Activated T-helper 1 cell treated with Interleukin-2 at 50 U/mL for 16 hours (primary cell): ENCODE measurements at places on chromosomes 4 and X.

- DNase-seq, result no peak
Observed at GRCh38 chr4:153538487-153539357, 72.6 kb downstream of the TMEM131L start.

DNA sequence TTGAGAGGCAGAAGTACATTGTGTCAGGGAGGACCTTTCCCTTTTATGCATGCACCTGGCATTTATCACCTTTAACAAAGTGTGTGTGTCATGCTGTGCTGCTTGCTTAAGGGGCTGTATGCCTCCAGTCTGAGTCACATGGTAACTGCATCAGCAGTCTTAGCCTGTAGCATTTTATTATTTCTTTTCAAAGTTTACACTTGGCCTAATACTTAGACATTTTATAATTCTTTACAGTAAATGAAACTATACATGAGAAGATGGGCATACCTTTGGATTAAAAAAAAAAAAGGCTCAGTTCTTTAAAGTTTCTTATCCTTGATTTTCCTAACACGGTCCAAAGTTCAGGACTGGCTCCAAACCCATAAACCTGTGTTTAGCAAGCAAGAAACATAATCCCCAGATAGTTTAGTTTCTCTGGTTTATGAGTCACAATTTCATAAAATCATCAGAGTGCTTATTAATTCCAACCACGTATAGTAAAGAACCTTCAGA lies 14.6 kb downstream of the NPNT start:
- no peak for DNase-seq

- DNase-seq, result no peak
Observed at GRCh38 chr4:20687864-20688263, 12.4 kb upstream of the PACRGL start.

- no peak for DNase-seq
Observed at GRCh38 chr4:156537286-156537685, 434.3 kb downstream of the PDGFC start.

GRCh38 chr4:8377103-8378075 lies 63.1 kb downstream of the ACOX3 start:
- no peak for DNase-seq

GRCh38 chrX:38402118-38402517 lies 49.7 kb downstream of the OTC start:
- DNase-seq, result no peak

DNA sequence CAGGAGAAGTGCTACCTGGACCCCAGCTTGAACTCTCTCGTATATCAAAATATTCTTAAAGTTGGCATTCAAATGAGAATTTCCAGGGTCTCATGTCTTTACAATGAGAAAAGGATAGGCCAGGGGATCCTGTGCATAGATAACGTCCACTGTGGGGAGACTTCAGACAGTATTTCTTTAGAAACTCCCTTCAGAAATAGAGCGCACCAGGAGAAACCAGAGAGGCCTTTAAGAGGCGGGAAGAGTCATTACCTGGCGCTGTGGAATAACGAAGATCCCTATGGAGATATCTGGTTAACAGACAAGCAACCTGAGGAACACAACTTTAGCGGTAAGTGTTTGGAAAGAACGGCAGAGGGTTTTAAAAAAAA lies 600 bp downstream of the RADX start:
- DNase-seq, result no peak

- no peak for DNase-seq
Observed at GRCh38 chr4:1253831-1254230, 4.9 kb upstream of the CTBP1 start.

DNA sequence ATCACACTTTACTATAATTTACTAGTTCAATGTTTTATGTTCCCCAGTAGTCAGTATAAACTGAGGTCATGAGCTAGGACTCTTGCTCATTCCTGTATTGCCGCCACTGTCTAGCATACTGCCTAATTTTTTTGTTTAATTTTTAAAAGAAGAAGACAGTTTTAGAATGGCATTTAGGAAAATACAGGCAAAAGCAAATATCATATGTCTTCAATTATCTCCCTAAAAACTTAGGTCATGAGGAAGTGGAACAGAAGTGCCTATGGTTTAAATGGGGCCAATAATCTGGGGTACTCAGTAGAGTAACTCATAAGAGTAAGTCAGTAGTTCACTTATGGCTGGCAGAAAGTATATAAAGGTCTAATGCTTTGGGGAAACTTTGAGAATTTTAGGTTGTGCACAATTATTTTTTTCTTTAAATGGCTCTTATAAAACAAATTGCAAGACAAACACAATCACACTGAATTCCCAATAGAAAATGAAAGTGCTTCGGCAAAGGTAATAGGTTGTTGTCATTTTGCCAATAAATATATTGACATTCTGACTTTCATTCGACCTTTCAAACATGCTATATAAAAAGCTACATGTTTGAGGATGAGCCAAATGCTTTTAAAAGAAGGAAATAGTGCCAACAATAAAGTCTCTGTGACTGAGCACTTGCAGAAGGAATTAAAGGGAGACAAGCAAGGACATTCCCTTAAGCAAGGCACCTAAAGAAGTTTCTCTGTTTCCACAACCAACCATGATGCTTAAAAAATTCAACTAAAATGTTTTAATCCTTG lies 390.1 kb downstream of the PDGFC start:
- DNase-seq, result no peak

- DNase-seq, result no peak
Observed at GRCh38 chr4:27931584-27931983, 1070.9 kb downstream of the STIM2 start.

DNA sequence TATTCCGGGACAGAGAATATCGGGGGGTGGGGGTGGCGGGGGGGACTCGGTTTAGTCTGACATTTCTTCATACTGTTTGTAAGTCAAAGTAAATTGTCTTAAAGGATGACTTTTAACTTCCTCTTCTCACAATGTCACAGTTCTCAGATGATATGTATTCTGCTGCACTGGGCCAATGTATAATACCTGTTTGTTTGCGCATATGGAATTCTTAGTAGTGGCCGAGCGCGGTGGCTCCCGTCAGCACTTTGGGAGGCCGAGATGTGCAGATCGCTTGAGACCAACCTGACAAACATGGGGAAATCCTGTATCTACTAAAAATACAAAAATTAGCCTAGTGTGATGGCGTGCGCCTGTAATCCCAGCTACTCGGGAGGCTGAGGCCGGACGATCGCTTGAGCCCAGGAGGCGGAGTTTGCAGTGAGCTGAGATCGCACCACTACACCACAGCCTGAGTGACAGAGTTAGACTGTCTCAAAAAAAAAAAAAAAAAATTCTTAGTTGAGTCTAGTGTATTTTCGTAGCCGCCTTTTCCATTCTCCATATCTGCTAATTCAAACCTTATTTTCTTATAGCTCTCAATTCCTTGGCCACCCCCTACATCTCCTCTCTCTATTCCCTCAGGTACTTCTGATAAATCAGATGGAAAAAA lies 851 bp downstream of the POLR2B start:
- DNase-seq, result no peak
